Smooth muscle cell of bladder (primary cell): ENCODE measurements at places on chromosomes 12 and 14. TPM values are rescaled to one million over a fixed set of nuclear protein-coding genes. Genes with fewer than 3 reads are reported as not detected.

Gene DAAM1
- total RNA-seq, result 12.2 and 12.6 TPM in 2 replicates

Gene OR4E2
- total RNA-seq, result not detected in 2 replicates

Gene AGAP2
- 0.14 and 0.28 TPM in 2 replicates for total RNA-seq

Gene ACSM4
- total RNA-seq, result not detected in 2 replicates

Gene PIWIL1
- not detected in 2 replicates for total RNA-seq

Gene RDH12
- not detected in 2 replicates for total RNA-seq

Gene ADAM21
- total RNA-seq, result 0.14 and 0.55 TPM in 2 replicates

Gene RNASE4
- 14.4 and 29.1 TPM in 2 replicates for total RNA-seq

Gene KRT77
- total RNA-seq, result not detected in 2 replicates

Gene FAM181A
- total RNA-seq, result not detected in 2 replicates

Gene FBLN5
- 35.4 and 46.7 TPM in 2 replicates for total RNA-seq

Gene TUNAR
- total RNA-seq, result not detected in 2 replicates

Gene ALG10
- 3.7 and 6.1 TPM in 2 replicates for total RNA-seq

Gene NOS1
- total RNA-seq, result under 0.01 TPM in 1 of 2 replicates, not detected in the other

Gene PRR4
- total RNA-seq, result 0.37 and 0.57 TPM in 2 replicates

Gene RPL10L
- not detected in 2 replicates for total RNA-seq

Gene VRTN
- total RNA-seq, result not detected in 2 replicates

Gene KRT8
- total RNA-seq, result 6.7 and 13.4 TPM in 2 replicates

Gene KLRK1
- not detected in 2 replicates for total RNA-seq

Gene INHBC
- not detected in 2 replicates for total RNA-seq

Gene RTN1
- total RNA-seq, result 1.6 and 2.7 TPM in 2 replicates
